Stimulated activated CD8-positive, alpha-beta memory T cell treated with anti-CD3 and anti-CD28 coated beads, Interleukin-15, amount 100 ng/mL, for 24 hours (primary cell): ENCODE measurements at places on chromosomes 2 and 18.

- no peak for DNase-seq
Observed at GRCh38 chr2:204354442-204354856, 190.8 kb upstream of the PARD3B start.

- no peak for DNase-seq
Observed at GRCh38 chr18:785242-785641, 26.8 kb downstream of the YES1 start.

- no peak for DNase-seq
Observed at GRCh38 chr2:40955042-40955441, 503.2 kb upstream of the SLC8A1 start.

DNA sequence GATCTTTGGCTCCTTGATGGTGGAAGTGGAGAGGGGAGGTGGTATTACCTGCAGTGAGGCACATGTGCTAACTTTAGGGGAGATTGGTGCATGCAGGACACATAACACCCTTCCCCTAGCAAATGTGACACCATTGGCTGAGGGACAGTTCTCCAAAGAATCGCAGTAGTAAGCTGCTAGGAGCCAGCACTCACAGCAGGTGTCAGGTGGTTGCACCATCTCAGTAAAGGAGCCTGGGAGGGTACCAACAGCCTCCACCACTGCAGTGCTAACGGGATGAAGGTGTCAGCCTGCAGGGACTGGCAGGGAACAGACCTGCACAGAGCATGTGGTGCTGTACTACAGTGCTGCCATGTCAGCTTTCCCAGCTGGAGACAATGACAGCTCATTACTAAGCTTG, 127.3 kb upstream of the PIEZO2 start:
- DNase-seq, result no peak

- no peak for DNase-seq
Observed at GRCh38 chr2:99877963-99878362, 264.4 kb downstream of the AFF3 start.

GRCh38 chr18:61360404-61361383, 27.5 kb downstream of the CDH20 start:
- no peak for DNase-seq

GRCh38 chr18:26875040-26875654, 9.6 kb upstream of the AQP4 start:
- no peak for DNase-seq

DNA sequence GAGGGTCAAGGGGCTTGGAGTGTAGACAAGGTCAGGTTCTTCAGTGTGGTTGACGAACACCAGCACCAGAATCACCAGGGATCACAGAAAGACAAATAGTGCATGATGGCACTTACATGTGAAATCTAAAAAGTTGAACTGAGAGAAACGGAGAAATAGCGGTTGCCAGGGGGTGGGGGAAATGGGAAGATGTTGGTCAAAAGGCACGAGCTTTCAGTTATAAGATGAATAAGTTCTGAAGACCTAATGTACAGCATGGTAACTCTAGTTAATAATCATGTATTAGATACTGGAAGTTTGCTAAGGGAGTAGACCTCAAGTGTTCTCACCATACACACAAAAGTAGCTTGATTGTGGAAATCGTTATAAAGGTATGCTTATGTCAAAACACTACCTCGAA, 43.7 kb upstream of the DARS1 start:
- no peak for DNase-seq

- DNase-seq, result no peak
Observed at GRCh38 chr2:6401301-6401700, 464.4 kb downstream of the CMPK2 start.

GRCh38 chr2:67234440-67234839, 162.7 kb upstream of the ETAA1 start:
- no peak for DNase-seq

DNA sequence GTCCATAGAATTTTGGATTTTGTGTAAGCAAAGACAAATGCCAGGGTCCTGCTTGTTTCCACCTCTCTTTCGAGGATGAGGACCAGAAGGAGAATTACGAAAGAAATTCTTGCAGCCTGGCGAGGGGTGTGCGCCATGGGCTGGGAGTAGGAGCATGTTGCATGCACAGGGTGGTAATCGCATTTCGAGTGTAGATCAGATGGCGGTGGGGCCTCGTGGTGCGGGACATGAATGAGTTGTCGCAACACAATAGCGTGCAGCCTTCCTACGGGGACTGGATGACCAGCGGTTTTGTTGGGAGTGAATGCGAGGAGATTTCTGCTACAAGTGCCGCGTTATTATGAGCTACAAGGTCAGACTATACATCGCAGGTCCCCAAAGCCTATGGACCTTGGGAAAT, 4.2 kb upstream of the EN1 start:
- DNase-seq, result no peak
